Femur (tissue), 1 donor: ENCODE measurements at places on chromosomes 11 and 22.
A peak's percentile ranks its signal among the peaks of the same experiment; 100 is the strongest.

- DNase-seq = no peak
Measured at GRCh38 chr11:113313601-113314000, 782 bp upstream of the TTC12 start.

DNA sequence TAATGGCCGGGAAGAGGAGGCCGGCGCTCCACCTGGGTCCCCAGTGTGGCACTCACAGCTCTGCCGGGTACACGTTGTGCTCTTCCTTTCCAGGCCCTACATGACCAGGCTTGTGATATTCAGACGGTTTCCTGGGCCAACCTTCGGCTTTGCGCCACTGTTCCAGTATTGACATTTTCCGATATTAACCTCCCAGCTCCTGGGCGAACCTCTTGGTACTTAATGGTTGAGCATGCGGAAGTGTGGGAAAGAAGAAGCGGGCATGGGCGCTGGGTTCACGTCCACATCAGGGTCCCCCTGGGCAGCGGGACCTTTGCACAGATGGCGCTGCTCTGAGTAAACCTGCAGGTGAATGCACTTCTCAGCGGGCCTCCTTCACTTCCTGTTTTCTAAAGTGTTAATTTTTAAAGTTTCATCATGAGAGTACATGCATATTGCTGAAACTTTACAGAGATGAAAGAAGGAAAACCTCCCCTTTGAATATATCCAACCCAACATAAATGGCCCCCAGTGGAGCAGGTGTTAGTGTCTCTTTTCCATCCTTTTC is 286.7 kb downstream of the TBC1D22A start:
- no peak for DNase-seq

GRCh38 chr11:104995001-104995408 is 26.6 kb upstream of the CASP4 start:
- DNase-seq = no peak

- DNase-seq = no peak
Measured at GRCh38 chr11:10275714-10276113, 18.3 kb downstream of the SBF2 start.

DNA sequence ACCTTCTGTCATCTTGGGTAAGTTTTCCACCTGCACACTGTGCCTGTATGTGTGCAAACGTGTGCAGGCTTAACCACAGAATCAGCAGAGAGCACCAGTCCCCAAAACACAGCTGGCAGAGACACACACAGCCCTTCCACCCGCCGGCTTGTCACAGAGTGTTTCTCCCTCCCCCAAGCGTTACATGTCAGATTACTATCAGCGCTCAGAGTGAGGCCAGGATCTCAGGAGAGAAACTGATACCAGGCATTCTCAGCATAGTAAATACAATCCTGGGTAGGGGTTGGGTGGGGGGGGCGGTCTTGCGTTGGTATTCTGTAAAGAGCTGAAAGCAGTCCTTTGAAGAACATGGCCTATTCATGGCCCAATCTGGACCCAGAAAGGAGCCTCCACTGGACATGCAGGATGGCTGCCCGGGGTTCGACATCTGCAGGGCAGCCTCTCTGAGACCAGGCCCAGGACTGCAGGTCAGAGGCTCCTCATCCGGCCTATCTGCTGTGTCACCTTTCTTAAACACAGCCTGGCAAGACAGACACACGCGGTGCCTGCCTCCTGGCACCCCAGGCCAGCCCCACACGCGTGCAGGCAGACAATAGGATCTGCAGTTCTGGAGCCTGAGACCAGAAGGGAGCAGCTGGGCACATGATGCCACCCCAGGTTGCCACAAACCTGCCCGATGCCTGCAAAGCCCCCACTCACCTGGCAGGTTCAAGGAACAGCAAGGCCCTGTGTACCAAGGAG is 1.7 kb downstream of the OSBPL5 start:
- peak; percentile 24 for DNase-seq

- no peak for DNase-seq
Measured at GRCh38 chr11:84021291-84021690, 735.1 kb upstream of the CCDC90B start.

- DNase-seq = no peak
Measured at GRCh38 chr11:78898266-78898775, 323.7 kb upstream of the NARS2 start.

GRCh38 chr11:7612056-7612660 is 61.1 kb downstream of the CYB5R2 start:
- no peak for DNase-seq

GRCh38 chr11:67283481-67283963 is 5.6 kb upstream of the ANKRD13D start:
- DNase-seq = no peak

GRCh38 chr11:57357856-57358255 is 19.7 kb downstream of the P2RX3 start:
- DNase-seq = no peak

GRCh38 chr11:62612366-62613290 is at the start of the genes EML3 and ROM1:
EML3 (minus strand) TSS chr11:62612775; CDS start chr11:62612457, 318 bp downstream.
ROM1 (plus strand) TSS chr11:62613257; CDS start chr11:62613282, 25 bp downstream.
- DNase-seq = peak; percentile 95

DNA sequence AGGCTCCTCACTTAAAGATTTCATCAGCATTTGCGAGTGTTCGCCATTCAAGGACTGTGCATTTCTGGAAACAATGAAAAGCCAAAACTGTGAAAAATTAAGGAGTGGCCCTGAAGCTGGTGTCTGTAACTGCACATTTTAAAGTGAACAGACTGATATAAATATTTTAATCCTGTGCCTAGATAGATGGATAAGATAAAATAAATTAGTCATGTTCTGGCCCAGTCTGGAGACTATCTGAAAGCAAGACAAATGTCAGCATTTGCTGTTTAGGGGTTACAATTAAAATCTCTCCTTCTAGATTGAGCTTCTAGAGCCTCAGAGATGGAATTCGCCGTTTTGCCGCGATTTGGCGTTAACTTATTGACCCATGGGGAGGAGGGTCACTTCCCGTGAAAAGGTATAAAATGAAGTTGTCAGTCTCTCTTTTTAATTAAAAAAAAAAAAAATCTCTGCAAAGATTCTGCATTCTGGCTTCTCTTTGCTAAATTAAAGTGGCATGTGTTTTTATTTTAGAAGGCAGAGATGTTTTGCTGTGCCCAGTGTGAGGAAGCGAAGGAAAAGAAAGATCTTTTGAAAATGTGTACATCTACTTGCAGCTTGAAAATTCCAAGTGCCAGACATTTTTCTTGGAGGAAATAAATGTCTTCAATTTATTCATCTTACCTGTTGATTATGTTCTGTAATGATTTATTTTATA is 79.7 kb upstream of the WNT7B start:
- peak; percentile 2 for DNase-seq

- no peak for DNase-seq
Measured at GRCh38 chr11:29018631-29019030, 910.4 kb downstream of the METTL15 start.

DNA sequence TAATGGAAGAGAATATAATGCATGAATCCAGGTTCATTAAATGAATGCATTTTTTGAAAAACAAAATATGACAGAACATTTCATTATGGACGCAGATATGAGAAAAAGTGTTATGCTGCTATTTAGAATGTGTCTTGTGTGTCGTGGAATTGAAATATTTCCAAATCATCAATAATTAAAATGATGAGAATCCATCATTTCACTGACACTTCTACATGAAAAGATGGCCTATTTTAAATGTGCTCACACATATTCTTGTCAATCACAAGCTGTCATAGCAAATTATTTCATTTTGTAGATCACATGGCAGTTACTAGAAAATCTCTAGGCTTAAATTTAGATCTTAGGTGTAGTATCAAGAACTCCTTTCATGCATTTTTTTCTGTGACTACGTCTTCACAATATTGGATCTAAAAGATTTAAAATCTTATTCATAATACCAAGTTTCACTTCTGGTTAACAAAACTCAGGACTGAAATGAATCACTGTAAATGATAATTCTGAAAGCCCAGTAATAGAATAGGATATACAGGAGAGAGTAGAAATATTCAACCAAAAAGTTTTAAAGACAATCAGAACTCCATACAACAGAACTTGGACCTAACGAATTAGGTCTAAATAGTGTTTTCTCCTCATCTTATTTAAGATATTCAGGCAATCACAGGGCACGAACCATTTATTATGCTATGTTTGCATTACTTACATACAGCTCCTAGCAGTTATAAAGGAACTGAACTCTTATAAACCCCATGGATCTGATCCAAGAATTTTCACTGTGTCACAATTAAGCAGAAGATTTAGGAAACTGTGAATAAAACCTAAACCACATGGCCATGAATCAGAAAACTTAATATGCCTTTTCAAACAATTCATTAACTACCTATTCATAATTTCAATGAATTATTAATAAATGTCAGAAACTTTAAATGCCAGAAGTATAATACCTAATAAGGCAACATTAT is 67.7 kb downstream of the DCDC1 start:
- DNase-seq = no peak

- no peak for DNase-seq
Measured at GRCh38 chr11:113991718-113992458, 17.0 kb downstream of the HTR3A start.

DNA sequence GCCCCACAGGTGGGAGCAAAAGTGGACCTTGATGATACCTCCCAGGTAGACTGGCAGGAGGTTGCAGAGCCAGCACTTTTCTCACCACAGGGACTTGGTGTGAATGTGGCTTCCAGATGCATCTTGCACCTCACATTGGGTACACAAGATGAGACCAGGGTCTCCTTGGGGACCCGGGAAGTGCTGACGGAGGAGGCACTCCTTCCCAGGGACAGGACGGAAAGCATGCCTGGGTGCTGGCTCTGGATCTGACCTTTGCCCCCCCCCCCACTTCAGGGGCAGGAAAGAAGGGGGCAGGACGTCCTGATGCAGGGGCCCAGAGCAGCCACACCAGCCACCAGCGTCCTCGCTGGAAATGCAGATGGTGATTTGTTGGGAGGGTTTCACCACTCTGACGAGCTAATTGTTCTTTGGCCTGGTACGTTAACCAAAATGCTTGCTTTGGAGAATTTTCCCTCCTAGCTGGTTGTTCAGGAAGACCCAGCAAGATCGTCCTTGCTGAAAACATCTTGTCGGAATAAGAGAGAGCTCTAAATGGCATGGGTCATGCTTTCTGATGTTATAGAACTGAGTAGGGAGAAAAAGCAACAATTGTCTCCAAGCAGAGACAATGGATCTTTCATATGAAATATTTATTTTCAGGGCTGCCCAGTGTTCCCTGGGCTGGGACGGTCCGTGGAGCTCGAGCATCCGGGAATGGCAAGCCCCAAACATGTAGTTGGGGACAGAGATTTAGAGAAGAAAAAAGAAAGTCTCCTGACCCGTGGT is 74.4 kb upstream of the PPARA start:
- peak; percentile 30 for DNase-seq

DNA sequence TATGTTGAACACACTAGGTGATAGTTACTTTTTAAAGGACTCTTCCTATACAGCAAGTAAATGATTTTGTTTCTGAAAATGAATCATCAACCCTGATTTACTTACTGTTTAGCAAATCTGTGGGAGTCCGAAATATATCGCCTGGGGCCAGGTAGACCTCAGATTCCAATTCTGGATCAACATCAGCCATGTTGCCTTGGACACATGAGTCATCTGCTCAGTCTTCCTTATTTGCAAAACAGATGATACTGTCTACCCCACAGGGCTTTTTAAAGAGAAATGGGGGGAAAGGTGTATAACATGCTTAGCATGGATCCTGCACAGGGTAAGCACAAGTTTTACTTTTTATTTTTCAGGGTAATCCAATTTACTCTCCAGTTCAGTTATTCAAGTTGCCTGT is 324.2 kb downstream of the TENM4 start:
- no peak for DNase-seq

- DNase-seq = no peak
Measured at GRCh38 chr11:105368711-105369110, 229.1 kb upstream of the CARD18 start.

- DNase-seq = no peak
Measured at GRCh38 chr11:84981301-84981700, 645.8 kb downstream of the DLG2 start.

DNA sequence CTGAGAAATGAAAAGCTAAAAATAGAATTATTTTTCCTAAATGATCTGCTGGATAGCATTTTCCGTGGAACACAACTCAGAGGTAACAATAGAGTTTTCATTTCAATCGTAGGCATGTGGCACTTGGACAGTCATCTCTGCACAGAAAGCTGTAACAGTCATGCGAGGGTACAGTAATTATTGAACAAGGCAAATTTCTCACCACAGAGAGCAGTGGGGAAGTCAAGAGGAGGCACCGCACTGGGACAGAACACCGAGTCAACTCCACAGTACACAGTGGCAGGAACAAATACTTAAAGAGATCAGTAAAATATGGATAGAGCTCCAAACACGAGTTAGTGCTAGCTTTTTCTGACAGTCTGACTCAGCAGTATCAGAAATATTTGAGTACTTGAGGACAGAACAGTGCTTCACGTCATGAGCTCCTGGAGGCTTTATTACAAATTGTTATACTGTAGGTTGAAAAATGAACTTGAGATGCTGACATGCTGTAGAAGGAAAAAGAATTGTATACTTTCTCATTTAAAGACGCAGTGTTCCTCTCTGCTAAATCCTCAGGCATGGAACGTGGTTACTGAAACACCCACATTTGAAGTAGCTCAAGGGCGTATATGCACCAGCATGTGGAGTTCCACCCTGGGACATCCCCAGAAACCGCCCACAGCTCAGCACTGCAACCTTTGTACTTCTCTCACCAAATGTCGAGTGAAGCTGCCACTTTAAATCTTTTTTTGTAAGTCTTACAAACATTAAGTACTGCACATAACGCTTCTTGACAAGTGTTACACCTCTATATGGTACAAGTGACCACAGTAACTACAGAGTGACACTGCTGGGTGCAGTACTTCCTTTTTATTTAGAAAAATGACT is 27.4 kb upstream of the YPEL1 start:
- no peak for DNase-seq

GRCh38 chr11:19848219-19848618 is 135.6 kb downstream of the NAV2 start:
- no peak for DNase-seq

DNA sequence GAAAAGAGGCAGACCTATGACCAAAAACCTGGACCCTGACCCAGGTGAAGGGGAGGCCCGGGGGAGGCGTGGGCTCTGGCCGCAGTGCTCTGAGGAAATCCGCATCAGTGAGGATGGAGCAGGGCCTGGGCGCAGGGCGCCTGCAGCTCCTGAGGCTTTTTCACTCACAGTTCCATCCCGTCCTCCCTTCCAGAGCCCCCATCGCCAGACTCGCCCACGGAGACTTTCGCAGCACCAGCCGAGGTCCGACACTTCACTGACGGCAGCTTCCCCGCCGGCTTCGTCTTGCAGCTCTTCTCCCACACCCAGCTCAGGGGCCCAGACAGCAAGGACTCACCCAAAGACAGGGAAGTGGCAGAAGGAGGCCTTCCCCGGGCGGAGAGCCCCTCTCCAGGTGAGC is 5.4 kb downstream of the SPINDOC start:
- DNase-seq = no peak

GRCh38 chr11:67492801-67493547 is 10.1 kb downstream of the AIP start:
- no peak for DNase-seq

GRCh38 chr11:24896118-24896835 is 399.4 kb downstream of the LUZP2 start:
- DNase-seq = no peak

DNA sequence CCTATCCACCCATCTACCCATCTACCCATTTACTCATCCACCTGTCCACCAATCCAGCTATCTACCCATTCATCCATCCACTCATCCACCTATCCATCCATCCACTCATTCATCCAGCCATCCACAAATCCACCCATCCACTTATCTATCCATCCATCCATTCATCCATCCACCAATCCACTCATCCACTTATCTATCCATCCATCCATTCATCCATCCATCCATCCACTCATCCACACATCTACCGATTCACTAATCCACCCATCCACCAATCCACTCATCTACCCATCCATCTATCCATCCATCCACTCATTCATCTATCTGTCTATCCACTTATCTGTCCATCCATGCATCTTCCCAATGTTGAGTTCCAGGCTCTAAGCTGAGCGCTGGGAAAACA is 1.7 kb upstream of the SPI1 start:
- DNase-seq = no peak

GRCh38 chr11:115924744-115925567 is 420.7 kb upstream of the CADM1 start:
- no peak for DNase-seq
